ENCODE measurements at places on chromosomes 3 and 15.

DNA sequence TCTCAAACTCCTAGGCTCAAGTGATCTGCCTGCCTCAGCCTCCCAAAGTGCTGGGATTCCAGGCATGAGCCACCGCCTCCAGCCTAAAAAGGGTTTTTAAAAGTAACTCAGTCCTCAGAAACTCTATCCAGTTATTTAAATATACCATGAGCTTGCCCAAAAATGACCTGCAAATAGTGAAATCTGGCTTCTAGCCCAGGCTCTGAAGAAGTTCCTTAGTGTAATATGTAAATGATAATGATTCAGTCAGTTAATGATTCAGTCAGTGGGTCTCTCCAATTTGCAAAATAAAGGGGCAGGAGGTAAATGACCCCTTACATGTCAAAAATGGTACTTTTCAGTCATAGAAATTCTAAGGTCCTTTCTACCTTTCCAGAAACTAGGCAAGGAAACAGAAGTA is 28.8 kb downstream of the LRRC2 start:
- no peak for DNase-seq

DNA sequence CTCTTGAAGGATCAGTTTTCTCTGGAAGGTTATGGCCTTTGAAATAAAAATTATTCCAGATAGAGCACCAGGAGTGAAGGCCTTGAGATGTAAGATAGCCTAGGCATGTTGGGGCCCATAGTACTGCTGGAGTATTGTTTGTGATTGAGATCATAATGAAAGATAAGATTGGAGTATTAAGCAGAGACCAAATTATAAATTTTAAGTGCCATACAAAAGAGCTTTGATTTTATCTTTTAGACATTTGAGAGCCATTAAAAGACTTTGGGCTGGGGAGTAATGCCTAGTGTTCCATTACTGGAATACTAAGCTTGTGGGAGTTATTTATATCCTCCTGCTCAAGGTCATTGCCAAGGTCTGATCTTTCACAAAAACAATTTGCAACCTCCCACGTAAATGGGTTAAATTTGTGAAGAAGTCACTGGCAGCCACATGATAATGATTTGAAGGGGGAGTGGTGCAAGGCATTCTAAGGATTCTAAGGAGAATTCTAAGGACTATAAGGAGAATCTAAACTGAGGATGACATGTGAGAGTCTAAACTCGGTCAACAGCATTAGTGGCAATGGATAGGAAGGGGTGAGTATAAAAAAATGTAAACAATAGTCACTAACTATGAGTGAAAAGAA is 12.8 kb downstream of the ELL3 start:
- DNase-seq = no peak

GRCh38 chr3:194691481-194692283 is 6.0 kb downstream of the FAM43A start:
- peak; percentile 17 for DNase-seq

GRCh38 chr3:124780356-124780755 is 50.1 kb downstream of the UMPS start:
- DNase-seq = no peak

- no peak for DNase-seq
These were observed 33.3 kb upstream of the TP63 start for GRCh38 chr3:189597918-189598317.

DNA sequence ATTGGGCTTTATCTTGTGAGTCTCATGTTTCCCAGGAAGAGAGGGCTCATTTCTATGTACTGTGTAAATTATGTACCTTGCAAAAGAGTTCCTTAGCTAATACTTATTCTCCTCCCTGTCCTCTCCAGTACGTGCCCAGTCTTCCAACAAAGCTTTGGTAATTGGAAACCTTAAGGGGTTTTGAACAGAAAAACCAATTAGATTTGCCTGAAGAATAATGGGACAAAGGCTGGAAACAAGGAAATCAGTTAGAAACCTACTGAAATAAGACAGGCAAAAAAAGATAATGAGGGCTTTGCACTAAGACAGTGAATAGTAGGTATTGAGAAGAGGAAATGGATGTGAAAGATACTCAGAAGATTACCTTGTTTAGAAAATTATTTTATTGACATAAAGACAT is 82.5 kb downstream of the SPRED1 start:
- DNase-seq = no peak

DNA sequence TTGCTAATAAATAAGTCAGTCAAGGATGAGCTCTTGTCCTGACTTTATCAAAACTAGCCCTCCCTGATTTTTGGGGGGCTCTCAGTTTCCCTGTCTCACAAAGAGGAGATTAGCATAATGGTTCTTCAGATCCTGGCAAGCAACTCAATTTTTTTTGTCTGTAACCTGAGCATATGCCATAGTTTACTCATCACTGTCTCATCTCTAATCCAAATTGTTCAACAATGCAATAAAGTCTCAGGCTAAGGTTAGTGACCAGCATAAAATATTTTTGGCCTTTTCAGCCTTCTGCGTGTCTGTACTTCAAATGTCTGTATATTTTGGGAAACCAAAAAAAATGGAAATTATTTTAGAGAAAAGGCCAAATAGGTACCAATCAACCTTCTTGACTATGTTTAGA is 465.6 kb upstream of the TPRG1 start:
- DNase-seq = no peak

DNA sequence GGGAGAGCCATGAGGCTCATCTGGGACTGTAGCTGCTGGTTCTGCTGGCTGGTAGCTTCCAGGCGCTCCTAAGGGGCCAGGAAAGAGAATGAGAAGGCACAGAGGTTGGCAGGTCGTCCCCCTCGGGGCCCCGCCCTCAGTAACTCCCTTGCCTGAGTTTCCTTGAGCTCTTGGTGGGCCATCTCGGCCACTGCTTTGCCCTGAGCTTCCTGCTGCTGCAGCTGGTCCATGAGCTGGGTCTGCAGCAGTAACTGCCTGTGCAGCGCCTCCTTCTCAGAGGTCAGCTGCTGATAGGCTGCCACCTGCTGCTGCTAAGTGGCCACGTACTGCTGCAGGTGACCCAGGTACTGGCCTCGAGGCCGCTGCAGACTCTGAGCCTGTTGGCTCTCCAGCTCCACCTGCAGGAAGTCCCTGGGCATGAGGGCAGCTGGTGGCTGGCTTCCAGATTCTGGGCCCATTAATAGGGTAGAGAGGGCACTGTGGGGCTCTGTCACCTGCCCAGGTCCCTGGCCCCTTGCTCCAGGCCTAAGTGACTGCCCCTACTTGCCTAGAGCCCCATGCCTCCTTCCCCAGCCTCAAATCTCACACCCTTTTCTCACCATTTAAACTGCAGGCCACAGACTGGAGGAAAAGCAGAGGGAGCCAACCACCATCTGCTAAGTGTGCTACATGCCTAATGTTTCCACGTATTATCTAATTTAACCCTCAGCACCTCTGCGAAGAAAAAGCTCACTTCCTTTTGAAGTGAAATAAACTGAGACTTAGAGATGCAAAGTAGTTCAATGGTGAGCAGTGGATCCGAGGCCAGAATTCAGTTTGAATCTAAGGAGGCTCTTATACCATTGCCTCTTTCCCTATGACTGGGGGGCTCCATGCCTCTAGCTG is 10.8 kb upstream of the VPS33B start:
- DNase-seq = no peak

- no peak for DNase-seq
These were observed 462.7 kb downstream of the PLOD2 start for GRCh38 chr3:145698250-145698649.

GRCh38 chr3:165830746-165831145 is 6.5 kb downstream of the BCHE start:
- DNase-seq = no peak

DNA sequence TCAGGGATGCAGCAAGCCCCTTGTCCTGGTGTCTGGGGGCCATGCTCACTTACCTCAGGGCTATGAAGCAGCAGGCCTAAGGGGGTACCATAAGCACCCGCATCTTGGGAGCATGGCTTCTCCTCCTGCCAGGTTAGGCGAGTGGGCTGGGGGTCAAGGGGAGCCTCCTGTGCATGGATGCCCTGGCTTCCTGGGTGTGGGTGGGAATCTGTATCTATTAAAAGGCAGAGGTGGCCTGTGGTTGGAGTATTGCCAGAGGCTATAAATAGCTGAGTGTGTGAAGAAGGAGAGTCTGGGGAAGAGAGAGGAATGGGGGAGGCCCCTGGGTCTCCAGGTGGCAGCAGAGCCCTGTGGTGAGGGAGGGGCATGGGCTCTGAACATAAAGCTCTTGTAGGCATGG is 19.5 kb downstream of the ACVR2B start:
- no peak for DNase-seq

GRCh38 chr3:159922861-159923312 is 65.7 kb upstream of the IL12A start:
- DNase-seq = no peak

- no peak for DNase-seq
These were observed 7.2 kb downstream of the SH3BP5 start for GRCh38 chr3:15325228-15325627.

- DNase-seq = no peak
These were observed 835.3 kb upstream of the CFAP20DC start for GRCh38 chr3:59885101-59885500.

DNA sequence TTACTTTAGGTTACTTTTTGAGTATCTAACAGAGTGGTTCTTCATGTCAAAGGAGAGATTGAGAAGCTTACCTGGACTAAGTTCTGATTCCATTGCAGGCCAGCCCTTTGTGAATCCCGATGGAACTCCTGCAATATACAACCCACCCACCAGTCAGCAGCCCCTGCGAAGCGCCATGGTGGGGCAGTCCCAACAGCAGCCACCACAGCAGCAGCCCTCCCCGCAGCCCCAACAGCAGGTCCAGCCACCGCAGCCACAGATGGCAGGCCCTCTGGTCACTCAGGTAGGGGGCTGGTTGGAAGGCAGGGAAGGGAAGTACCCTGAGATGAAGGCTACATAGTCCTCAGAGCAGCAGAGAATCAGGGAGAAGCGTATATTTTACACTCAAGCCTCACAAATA is 97.8 kb downstream of the ARPP21 start:
- no peak for DNase-seq

- DNase-seq = no peak
These were observed 164.6 kb upstream of the PFN2 start for GRCh38 chr3:150135287-150135721.

GRCh38 chr3:114775395-114775794 is 371.7 kb downstream of the ZBTB20 start:
- DNase-seq = no peak

DNA sequence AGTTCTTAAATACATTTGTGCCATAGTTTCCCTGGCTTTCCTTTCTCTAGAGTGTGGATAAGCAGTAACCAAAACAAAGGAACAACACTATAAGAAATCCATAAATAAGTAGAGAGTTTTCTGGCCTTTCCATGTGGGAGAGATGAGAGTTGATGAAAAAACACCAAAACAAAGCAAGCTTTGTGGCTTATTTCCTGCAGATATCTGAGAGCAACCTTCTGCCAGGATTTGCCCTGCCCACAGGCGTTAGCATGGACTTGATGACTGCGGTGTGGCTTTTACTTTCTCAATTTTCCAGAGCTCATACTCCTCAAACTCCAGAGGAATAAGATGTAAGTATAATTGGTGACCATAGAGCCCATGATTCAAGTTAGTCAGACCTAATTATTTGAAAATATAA is 194.9 kb downstream of the RAP2B start:
- DNase-seq = no peak

GRCh38 chr3:72340476-72341379 is 507.5 kb downstream of the SHQ1 start:
- no peak for DNase-seq

DNA sequence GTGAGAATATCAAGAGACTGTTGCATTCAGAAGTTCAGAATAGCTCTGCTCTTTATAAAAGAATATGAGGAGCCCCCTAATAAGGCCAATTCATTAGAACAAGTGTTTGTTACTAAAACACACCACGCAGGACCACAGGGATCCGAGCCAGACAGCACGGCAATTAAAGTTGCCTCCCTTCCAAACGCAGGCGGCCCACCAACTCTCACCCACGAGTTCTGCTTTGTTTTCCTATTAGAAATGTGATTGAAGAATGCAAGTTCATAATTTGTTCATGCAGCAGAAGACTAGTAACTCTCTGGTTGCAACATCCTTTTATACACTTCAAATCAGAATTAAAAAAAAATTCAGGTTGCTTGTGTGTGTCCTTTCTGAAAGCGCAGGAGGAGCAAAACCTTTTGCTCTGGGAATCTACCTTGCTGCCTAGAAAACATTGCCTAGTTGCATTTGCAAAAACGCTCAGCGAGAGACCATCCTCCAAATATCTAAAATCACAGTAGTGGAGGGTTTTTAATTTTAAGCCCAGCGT is 1044.1 kb upstream of the NR2F2 start:
- DNase-seq = no peak

DNA sequence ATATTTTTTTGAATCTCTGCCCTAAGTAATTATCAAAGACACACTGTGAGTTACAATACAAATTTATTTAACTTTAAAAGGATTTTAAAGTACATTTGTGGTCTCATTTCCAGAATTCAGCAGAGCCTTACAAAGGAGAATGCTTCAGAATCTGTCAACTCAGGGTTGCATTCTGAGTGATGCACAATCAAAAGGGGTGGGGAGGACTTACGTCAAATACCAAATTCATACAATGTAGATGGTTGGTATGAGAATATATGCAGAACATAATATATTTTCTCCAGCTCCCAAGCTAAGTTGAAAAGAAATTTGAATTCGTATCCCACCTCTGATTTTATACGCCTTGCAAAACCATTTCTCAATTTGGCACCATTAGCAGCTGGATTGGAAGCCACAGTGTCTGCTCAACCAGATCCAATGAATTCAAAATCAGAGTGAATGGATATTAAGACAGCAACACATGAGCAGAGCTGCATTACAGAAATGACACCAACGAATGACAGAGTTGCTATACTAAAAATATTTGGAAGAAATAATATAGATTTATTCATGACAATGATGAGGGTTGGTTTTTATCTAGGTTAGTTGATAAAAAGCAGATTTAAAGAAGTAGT is 110.4 kb upstream of the CFAP20DC start:
- DNase-seq = no peak

DNA sequence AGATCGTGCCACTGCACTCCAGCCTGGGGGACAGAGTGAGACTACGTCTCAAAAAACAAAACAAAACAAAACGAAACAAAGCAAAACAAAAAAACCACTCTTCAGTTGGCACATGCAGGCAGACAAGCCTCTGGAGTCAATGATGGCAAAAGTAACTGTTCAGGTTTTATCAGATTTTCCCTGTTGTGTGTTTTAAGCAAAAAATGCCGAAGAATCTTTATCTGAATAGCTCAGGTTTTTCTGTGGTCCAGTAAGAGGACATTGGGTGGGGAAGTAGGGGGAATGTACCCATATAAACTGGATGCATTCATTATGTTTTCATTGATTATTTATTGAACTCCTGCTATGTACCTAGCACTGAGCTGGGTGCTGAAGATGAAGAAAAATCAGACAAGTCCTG is 20.8 kb upstream of the BCL2A1 start:
- DNase-seq = no peak

DNA sequence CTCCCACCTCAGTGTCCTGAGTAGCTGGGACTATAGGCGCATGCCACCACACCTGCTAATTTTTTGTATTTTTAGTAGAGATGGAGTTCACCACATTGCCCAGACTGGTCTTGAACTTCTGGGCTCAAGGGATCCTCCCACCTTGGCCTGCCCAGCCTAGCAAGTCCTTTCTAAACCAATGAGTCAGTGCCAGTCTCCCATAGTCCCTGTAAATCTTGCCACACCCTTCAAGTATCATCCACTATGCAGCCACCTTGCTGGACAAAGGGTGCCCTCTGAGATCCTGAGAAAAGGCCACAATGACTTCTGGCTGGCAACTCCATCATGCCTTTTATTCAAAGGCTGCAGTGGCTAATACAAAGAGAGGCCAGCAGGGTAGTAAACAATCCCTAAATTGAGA is 184.0 kb downstream of the ABHD5 start:
- DNase-seq = no peak

- no peak for DNase-seq
These were observed 397.0 kb upstream of the WNT5A start for GRCh38 chr3:55884066-55884465.

Data from renal cortex interstitium (tissue), 15 donors.